Breast epithelium (tissue), 4 donors: ENCODE measurements at places on chromosomes 2 and 18. TPM values are rescaled to one million over a fixed set of nuclear protein-coding genes. Genes with fewer than 3 reads are reported as not detected.
A peak's percentile ranks its signal among the peaks of the same experiment; 100 is the strongest.

The HOXD8 gene
- total RNA-seq, result 13.8 TPM

The C2orf66 gene
- total RNA-seq, result not detected

The RHBDD1 gene
- 46.2 TPM for total RNA-seq

The TSPYL6 gene
- not detected for total RNA-seq

DNA sequence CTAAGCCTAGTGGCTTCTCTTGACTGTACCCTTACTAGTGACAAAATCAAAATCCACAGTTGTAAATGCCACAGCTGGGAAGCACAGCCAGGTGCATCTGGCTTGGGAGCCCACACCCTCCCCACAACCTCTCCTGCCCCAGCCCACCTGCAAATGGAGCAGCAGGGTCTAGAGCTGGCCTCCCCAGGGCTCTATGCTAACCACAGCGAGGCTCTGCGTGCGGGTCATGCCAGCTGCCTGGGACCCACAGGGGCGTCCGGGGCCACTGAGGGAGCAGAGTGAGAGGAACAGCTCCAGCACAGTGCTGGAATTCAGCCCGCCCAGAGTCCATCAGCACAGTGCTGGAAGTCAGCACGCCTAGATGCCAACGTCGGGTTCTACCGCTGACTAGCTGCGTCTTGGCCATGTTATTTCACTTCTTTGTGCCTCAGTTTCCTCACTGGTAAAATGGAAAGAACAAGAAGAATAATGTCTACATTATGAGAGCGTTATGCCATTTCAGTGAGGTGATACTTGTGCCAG, 109.1 kb upstream of the ID2 start:
- no peaks in the 10 kb centered on the region for H3K27me3 ChIP-seq
- no peak overlapping the region for H3K4me3 ChIP-seq
- no peak for DNase-seq
- H3K4me1 ChIP-seq, result no peaks in the 10 kb centered on the region
- peak overlapping the region; percentile 23 for H3K27ac ChIP-seq

DNA sequence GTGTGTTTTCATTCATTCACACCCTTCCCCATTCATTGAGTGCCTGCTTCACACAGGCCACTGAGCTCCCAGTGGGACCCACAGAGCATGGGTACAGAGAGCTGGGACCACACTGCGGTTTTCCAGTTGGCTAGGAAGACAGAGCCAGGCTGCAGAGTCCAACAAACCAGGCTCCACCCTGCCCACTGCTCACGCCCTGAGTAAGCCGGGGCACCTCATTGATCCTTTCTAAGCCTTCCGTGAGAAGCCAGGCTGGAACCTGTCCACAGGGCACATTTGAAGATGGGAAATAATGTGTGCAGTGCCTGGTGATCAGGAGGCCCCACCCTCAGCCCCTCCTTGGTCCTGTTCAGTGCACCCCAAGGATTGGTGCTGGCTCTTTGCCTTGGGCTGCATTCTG, 13.5 kb downstream of the KCNIP3 start:
- no peak overlapping the region for H3K27ac ChIP-seq
- no peaks in the 10 kb centered on the region for H3K36me3 ChIP-seq
- no peaks in the 10 kb centered on the region for H3K27me3 ChIP-seq
- no peak overlapping the region for H3K4me3 ChIP-seq
- no peaks in the 10 kb centered on the region for H3K4me1 ChIP-seq
- no peak for DNase-seq

DNA sequence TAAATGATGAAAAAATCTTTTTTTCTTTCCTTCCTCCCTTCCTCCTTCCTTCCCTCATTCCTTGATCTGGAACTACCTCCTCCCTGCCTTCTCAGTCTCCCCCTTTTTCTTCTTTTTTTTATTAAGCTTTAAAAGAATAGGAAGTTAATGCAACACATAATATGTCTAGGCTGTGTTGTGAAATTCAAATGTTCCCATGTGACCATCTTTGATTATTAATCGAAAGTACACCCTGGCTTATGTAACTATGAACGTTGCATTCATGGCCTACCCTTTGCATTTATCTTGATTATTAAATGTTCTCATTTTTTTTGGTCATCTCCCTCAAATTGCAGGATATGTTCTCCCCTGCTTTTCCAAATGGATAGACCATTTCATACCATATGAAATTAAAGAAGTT, 376.0 kb downstream of the DSEL start:
- no peaks in the 10 kb centered on the region for H3K27me3 ChIP-seq
- H3K27ac ChIP-seq, result no peak overlapping the region
- no peaks in the 10 kb centered on the region for H3K4me1 ChIP-seq
- H3K36me3 ChIP-seq, result no peaks in the 10 kb centered on the region

DNA sequence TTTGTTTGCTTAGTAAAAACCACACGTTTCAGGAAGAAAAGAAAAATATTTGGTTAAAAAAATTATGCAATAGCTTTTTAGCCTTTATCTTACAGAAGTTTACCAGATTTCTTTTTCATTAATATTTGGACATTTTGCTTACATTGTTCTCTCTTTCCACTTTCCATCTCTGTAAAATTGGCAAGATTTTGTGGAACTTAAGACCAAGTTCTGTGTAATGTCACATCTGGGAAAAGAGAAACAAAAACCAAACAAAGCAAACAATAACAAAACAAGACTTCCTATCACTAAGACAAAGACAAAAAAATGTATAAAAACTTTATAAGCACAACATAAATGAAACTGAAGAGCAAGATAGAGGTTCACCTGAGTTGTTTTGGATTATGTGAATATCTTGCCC, 1392.1 kb upstream of the CELF4 start:
- H3K36me3 ChIP-seq, result no peaks in the 10 kb centered on the region
- no peaks in the 10 kb centered on the region for H3K4me1 ChIP-seq
- H3K27me3 ChIP-seq, result no peaks in the 10 kb centered on the region
- no peak for DNase-seq
- H3K27ac ChIP-seq, result no peak overlapping the region
- H3K4me3 ChIP-seq, result no peak overlapping the region

DNA sequence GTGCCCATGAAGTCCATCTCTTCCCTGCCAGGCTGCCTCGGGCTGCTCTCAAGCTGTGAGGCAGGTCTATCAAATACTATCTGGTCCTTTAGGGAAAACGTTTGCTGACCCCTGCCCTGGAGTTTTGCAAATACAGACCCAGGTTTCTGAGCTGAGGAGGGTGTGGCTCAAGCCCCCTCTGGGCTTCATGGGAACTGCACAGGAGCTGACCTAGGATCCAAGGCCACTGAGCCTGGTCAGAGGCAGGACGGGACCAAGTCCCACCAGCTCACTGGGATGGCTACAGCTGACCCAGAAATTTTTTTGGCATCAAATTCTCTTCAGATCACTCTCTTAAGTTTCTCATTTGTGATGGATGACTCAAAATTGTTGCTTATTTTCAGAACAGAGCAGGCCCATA, 14.1 kb downstream of the ZNF516 start:
- no peak overlapping the region for H3K4me3 ChIP-seq
- no peaks in the 10 kb centered on the region for H3K4me1 ChIP-seq
- no peaks in the 10 kb centered on the region for H3K27me3 ChIP-seq

DNA sequence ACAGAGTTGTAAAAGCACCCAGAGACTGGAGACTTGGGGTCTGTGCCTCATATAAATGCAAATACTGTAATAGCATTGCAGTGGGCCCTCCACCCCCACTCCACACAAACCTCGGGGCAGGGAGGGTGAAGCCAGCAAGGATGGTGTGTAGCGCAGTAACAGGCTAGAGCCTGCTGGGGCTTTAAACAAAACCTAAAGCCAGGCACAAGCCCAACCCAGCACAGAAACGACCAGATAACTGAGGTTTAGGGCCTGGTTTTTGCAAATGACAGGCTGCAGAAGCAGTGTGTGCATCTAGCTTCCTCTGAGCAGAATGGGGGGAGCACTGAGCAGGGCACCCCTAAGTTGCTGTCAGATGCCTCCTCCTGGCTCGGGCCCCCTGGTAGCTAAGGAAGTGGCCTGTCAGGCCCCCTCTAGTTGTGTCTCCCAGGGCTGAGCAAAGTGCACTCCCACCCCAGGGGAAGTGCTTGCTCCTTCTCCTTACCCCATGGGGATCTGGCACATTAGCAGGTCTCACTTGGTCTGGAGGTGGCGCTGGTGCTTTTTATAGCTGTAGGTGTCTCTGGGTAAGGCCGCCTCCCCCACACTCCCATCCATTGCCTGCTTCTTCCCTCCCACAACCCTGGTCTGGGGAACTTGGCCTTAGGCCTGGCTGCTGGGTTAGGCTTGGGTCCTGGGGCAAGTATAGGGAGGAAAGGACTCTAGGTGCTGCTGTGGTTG, 135.1 kb downstream of the CELF4 start:
- no peak overlapping the region for H3K27ac ChIP-seq
- DNase-seq, result no peak
- H3K27me3 ChIP-seq, result no peaks in the 10 kb centered on the region
- H3K4me1 ChIP-seq, result no peaks in the 10 kb centered on the region
- H3K4me3 ChIP-seq, result no peak overlapping the region
- no peaks in the 10 kb centered on the region for H3K36me3 ChIP-seq

GRCh38 chr2:15273452-15273851, 287.7 kb downstream of the NBAS start:
- H3K36me3 ChIP-seq, result peaks cover 4% of the 10 kb centered on the region
- H3K4me3 ChIP-seq, result no peak overlapping the region
- no peak for DNase-seq
- H3K4me1 ChIP-seq, result no peaks in the 10 kb centered on the region
- no peaks in the 10 kb centered on the region for H3K27me3 ChIP-seq
- H3K27ac ChIP-seq, result no peak overlapping the region

GRCh38 chr2:41847744-41848441, 199.9 kb upstream of the PKDCC start:
- no peaks in the 10 kb centered on the region for H3K4me1 ChIP-seq
- DNase-seq, result peak; percentile 58
- no peak overlapping the region for H3K4me3 ChIP-seq
- H3K27ac ChIP-seq, result peak overlapping the region; percentile 86
- H3K27me3 ChIP-seq, result no peaks in the 10 kb centered on the region

- H3K4me3 ChIP-seq, result no peak overlapping the region
- no peaks in the 10 kb centered on the region for H3K4me1 ChIP-seq
- no peaks in the 10 kb centered on the region for H3K27me3 ChIP-seq
- H3K27ac ChIP-seq, result no peak overlapping the region
- no peak for DNase-seq
- H3K36me3 ChIP-seq, result no peaks in the 10 kb centered on the region
Measured at GRCh38 chr2:23585273-23586170, 200.5 kb downstream of the KLHL29 start.

- no peak for DNase-seq
- H3K36me3 ChIP-seq, result no peaks in the 10 kb centered on the region
- H3K27ac ChIP-seq, result no peak overlapping the region
- no peaks in the 10 kb centered on the region for H3K27me3 ChIP-seq
- H3K4me3 ChIP-seq, result no peak overlapping the region
- H3K4me1 ChIP-seq, result no peaks in the 10 kb centered on the region
Measured at GRCh38 chr18:74616494-74616893, 18.8 kb downstream of the ZNF407 start.

- no peaks in the 10 kb centered on the region for H3K36me3 ChIP-seq
- H3K27ac ChIP-seq, result no peak overlapping the region
- no peak overlapping the region for H3K4me3 ChIP-seq
- H3K4me1 ChIP-seq, result no peaks in the 10 kb centered on the region
- DNase-seq, result no peak
Measured at GRCh38 chr2:113906647-113907046, 16.8 kb downstream of the ACTR3 start.

DNA sequence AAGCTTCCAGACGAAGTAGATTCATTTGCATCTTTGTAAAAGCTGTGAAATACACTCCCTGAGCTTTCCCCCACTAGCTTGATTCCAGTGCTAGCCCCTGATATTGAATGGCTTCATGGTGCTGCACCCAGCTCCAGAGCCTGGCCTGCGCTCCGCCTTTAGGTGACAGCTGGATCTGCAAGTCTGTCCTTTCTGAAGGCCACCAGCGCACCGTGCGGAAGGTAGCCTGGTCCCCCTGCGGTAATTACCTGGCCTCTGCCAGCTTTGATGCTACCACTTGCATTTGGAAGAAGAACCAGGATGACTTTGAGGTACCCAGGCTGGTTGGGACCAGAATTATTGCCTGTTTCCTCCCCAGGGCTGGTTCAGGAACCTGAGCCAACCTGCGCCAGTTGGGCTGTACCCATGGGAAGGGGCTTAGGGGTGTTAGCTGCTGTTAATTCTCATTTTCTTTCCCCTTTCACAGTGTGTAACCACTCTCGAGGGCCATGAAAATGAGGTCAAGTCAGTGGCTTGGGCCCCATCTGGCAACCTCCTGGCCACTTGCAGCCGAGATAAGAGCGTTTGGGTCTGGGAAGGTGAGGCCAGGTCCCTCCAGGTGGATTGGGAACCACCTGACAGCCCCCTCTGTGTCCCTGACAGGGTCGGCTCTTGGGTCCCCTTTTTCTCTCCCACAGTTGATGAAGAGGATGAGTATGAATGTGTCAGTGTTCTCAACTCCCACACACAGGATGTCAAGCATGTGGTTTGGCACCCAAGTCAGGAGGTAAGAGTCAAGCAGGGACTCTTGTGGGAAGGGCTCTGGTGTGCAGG, 1.3 kb downstream of the CIAO1 start:
- no peak overlapping the region for H3K27ac ChIP-seq
- H3K4me1 ChIP-seq, result peaks cover 8% of the 10 kb centered on the region
- no peak for DNase-seq
- no peak overlapping the region for H3K4me3 ChIP-seq
- no peaks in the 10 kb centered on the region for H3K27me3 ChIP-seq
